NCI-H1048 (cell line): ENCODE measurements at places on chromosomes 11 and 22.
A peak's percentile ranks its signal among the peaks of the same experiment; 100 is the strongest.

DNA sequence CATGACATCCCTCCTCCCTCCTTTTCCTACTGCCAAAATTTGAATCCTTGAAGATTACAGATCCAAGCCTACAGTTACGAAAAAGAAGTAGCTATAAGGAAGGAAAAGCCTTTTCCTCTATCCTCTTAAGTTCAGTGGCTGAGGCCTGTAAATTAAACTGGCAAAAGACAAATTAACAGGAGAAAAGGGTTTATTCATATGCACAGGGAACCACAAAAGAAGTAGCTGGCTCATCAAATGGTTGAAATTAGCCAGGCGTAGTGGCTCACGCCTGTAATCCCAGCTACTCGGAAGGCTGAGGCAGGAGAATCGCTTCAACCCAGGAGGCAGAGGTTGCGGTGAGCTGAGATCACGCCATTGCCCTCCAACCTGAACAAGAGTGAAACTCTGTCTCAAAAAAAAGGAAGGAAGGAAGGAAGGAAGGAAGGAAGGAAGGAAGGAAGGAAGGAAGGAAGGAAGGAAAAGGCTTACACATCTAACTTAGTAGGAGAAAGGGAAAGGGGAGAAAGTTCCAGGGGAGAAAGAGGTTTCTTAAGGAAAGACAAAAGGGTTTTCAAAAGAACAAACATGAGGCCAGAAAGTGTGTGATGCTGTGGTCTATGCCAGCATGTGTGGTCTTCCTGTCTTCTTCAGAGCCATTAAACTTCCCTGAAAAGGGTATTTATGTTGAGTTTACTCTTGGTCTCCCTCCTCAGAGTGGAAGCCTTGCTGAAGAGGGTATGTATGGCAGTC, 5.1 kb upstream of the SMPD1 start:
- no peak for DNase-seq

DNA sequence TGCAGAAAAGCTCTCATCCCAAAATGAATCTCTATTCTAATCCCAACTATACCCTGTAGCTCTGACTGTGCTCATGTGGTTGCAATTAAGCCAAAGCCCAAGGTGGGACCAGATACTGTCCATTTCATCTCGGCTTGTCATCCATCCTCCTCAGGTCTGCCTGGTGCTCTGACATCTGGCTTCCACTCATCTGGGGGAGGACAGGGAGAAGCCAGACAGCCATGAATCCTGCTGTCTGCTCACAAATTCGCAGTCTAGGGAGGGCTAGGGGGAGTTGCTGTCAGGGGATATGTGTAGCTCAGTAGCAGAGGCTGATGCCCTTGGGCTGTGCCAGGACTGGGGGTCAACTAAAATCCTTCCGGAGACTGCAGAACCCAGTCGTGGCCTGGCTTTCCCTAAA, 167.1 kb downstream of the ETS1 start:
- DNase-seq: no peak

DNA sequence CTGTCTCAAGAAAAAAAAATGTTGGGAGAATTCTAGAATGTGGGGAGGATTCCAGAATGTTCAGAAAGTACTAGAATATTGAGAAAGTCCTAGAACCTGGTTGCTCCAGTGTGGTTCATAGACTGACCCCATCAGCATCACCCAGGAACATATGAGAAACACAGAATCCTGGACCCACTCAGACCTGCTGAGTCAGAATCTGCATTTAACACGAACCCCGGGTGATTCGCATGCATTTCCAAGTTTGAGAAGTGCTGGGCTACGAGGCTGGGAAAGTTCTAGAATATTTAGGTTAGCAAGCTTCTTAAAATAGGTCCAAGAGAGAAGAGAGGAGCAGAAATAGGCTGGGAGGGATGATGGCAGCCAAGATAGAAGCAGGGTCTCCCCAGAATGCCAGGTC, 6.4 kb downstream of the C1QTNF6 start:
- no peak for DNase-seq

DNA sequence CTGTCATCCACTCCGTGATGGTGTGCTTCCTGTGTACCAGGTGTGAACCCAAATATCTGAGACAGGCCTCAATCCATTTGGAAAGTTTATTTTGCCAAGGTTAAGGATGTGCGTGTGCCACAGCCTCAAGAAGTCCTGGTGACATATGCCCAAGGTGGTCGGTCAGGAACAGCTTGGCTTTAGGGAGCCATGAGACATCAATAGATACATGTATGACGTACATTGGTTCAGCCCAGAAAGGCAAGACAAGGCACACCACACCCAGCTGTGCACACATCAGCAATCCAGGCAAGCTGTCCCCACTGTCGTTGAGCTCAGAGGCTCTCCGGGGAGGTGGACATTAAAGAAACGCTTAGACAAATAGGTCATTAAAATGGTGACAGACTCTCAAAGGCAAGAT, 56.8 kb upstream of the SHANK2 start:
- no peak for DNase-seq

- no peak for DNase-seq
Observed at GRCh38 chr11:124069429-124070401, 28.6 kb upstream of the OR10G7 start.

DNA sequence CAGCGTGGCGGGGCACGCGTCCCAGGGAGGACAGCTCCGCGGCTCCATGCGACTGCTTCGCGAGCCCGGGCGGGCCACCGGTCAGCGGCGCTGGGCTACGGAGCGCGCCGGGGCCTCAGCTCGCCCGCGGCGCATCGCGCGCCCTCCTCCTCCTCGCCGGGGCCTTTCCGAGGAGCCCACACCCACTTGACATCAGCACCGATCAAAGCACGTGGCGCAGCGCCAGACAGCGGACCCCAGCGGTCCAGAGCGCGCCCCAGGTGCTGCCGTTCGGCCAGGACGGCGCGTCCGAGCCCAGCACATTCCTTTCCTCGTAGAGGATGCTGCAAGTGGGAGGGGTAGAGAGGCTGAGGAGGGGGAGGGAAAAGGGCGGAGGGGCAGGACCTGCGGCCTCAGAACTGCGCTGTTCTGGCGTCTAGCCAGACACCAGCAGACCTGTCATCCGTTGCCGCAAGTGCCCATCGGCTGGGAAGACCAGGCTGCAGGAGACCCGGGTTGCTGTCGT, 88.6 kb downstream of the PLEKHA7 start:
- no peak for DNase-seq

DNA sequence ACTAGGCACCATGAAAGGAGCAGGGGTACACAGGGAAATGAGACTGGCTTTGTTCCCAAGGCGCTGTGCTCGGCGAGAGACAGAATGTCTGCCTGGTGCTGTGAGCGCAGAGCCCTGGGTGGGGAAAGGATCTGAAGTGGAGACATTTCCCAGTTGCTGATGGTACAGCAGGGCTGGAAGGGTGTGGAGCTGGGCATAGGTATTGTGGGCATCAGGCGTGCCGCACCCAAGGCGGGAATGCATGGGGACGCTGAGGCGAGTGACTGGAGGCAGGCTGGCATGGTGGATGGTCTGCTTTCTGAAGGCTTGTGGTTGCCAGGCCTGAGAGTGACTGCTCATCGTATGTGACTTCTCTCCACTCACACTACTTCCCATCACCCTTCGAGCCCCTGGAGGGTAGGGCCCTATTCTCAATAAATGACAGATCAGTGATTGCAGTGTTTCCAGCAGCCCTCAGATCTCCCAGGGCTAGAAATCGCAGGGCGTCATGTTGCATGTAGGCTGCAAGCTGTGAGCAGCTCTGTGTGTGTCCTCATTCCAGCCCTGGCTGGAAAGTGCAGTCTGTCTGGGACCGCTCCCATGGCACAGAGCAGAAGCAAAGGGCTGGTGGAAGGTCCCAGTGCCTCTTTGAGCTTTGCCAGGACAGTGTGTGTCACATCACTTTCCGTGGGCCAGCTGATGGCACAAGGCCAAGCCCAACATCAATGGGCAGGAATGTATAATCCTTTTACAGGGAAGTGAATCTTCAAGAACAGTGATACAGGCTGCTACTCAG, 67.7 kb downstream of the TBC1D22A start:
- no peak for DNase-seq

- DNase-seq: no peak
Observed at GRCh38 chr11:114262681-114263512, 33.3 kb upstream of the NNMT start.

GRCh38 chr11:119808407-119809185, 79.6 kb upstream of the NECTIN1 start:
- no peak for DNase-seq

DNA sequence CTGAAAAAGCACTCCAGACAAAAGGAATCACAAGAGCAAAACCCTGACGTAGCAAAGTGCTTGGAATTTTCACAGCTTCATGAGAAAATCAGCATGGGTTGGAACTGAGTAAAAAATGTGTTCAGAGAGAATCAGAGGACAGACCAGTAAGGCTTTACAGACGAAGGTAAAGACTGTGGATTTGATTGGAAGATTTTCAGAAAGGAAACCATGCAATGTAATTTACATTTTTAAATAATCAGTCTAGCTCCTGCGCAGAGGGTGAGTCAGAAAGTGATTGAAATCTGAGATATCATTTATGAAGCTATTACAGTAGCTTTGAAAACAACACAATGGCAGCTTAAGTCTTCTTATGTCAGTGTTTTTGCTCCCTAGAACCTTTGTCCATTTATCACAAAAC, 1122.3 kb downstream of the LRRC4C start:
- no peak for DNase-seq

DNA sequence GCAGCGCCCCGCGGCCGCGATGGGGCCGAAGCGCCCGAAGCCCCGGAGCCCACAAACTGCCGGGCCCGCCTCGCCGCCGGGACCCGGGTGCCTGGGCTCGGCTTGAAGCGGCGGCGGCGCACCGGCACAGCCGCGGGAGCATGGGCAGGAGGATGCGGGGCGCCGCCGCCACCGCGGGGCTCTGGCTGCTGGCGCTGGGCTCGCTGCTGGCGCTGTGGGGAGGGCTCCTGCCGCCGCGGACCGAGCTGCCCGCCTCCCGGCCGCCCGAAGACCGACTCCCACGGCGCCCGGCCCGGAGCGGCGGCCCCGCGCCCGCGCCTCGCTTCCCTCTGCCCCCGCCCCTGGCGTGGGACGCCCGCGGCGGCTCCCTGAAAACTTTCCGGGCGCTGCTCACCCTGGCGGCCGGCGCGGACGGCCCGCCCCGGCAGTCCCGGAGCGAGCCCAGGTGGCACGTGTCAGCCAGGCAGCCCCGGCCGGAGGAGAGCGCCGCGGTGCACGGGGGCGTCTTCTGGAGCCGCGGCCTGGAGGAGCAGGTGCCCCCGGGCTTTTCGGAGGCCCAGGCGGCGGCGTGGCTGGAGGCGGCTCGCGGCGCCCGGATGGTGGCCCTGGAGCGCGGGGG, 346 bp downstream of the FJX1 start:
- DNase-seq: no peak

- DNase-seq: peak; percentile 27
Observed at GRCh38 chr11:121595717-121596161, 143.0 kb upstream of the SORL1-AS1 start.
